Activated T-helper 1 cell treated with anti-CD3 and anti-CD28 coated beads, Interleukin-2, amount 50 U/mL, for 16 hours (primary cell): ENCODE measurements at places on chromosomes 6 and 20.

GRCh38 chr6:157983406-157984119 is 1.9 kb downstream of the SYNJ2 start:
- no peak for DNase-seq

DNA sequence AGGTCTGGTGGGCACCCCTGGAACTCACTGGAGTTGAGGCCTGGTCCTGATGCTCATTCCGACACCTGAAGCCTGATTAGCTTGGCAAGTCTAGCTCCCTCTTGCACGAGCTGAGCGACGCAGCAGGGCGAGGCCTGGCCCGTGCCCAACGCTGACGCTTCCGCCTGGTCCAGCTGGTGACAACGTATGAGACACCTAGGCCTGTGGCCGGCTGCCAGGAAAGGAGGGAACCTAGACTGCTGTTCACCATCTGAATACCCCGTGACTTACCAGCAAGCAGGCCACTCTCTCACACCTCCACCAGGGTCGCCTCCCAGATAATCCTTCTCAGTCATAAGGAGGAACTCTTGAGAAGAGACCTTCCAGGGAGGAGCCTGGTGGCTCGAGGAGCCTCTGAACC is 24.5 kb downstream of the YTHDF1 start:
- DNase-seq: no peak

GRCh38 chr20:49794336-49795134 is 18.1 kb upstream of the SLC9A8 start:
- DNase-seq: no peak

GRCh38 chr6:37478827-37479226 is 20.9 kb downstream of the CCDC167 start:
- DNase-seq: no peak

DNA sequence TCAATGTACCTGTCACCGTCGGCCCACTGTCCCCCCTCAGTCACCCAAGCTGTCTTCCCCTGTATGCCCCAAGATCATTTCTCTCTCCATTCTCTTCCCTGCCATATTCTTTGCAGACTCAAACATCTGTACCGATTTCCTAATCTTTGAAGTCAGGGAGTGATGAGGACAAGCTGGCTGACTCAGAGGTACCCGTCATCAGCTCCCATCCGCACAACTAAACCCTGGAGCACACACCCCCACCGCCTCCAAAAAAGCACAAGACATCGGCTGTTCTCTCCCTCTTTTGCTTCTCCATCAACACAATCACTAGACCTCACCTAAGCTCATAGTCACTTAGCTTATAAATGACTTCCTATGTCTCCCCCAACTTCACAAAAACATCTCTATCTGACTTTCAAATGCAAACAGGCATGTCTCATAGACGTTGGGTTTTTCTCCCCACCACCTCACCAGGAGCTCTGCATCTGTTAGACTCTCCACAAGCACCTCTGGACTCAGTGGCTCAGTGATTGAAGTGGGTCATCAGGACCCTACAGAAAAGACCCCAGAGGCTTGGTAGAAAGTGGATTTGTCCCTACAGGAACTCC is 11.5 kb upstream of the NFATC2 start:
- DNase-seq: no peak

DNA sequence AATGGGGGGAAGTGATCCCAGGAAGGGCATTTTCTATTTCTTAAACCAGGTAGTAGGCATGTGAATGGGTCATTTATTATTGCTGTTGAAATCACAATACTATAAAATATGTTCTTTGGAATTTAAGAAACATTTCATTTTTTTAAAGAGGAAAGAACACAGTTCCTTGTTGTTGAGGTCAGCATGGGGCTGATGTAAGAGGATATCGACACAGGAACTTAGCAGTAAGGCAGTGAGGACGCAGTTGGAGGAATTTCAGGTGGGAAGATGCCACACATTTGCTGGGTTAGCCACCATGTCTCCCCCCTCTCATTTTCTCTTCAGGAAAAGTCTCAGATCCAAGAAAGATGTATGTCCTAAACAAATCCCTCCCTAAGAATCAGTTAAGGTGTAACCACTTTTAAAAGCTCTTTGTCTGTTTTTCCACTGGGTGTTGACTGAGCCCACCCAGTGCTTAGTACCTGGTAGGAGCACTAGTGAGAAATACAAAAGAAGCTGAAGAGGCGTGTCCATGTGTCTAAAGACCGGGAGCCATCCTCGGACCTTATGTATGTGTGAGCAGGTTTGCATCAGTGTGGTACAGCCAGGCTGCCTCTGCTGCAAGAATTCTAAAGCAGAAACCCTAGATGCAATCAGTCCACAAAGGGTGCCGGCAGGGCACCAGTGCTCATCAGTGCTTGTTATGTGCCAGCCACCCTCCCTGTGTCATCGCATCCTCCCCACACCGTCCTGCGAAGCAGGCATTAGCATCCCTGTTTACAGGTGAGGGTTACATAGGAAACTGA is 98.9 kb downstream of the TCP11 start:
- no peak for DNase-seq

DNA sequence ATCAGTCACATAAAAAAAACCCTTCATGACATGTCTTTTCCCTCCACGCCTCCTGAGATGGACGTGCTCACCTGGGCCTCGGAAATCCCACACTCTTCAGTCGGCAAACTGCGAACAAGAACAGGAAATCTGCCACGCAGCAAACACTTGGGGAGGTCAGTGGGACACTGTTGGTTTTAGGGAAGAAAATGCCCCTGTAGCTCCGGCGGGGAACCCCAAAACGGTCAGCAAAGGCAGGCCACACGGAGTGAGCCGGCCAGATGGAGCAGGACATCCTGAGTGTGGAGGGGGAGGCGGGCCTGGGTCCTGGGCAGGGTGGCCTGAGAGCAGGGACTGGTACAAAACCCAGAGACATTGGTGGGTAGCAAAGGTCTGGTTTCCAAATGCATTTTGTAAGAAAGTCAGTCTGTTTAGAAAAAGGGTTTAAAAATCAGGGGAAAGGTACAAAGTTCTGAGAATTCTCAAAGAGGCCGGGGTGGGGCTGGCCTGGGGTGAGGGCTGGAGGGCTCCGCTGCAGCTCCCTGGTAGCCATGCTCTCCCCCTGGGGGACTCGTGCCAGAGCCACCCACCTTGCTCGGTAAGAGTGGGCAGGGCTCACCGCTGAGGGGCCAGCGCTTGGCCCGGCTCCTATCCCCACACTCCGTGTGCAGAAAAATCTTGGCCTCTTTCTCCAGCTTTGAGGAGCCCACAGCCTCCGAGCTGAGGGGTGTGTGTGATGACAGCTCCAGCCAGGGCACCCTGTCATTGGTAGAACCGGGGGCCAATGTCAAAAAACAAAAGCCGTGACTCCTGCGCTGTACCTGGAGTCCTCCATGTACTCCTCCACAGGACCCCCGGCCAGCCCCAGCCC is 5.2 kb downstream of the SLC2A4RG start:
- no peak for DNase-seq

- no peak for DNase-seq
Measured at GRCh38 chr6:104477569-104477968, 382.1 kb downstream of the HACE1 start.

DNA sequence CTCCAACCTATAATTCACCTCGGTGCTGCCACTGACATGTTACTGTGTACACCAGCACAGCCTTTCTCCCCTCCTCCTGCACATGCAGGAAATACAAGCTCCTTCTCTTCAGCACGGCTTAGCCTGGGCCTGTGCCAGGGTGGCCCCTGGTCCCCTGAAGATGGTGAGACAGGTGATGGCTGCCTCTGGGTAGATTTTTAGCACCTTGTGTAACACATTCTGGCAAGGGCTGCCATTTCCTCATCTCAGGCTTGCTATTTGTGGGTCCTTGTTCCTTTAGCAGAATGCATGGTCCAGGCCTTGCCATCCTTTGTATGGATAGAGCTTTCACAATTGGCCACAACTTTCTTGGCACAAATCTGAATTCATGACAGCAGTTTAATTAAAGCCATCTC is 151.3 kb downstream of the CDC5L start:
- DNase-seq: no peak

- no peak for DNase-seq
Measured at GRCh38 chr20:63235399-63235983, at the start of gene BIRC7. Gene BIRC7 (plus strand): TSS chr20:63235905. CDS start chr20:63236097, 192 bp downstream.

GRCh38 chr20:61628901-61629601 is 377.0 kb downstream of the CDH4 start:
- no peak for DNase-seq

- DNase-seq: no peak
Measured at GRCh38 chr20:14374196-14374595, 36.8 kb upstream of the FLRT3 start.

GRCh38 chr6:89975366-89975765 is 81.1 kb downstream of the GJA10 start:
- DNase-seq: no peak

DNA sequence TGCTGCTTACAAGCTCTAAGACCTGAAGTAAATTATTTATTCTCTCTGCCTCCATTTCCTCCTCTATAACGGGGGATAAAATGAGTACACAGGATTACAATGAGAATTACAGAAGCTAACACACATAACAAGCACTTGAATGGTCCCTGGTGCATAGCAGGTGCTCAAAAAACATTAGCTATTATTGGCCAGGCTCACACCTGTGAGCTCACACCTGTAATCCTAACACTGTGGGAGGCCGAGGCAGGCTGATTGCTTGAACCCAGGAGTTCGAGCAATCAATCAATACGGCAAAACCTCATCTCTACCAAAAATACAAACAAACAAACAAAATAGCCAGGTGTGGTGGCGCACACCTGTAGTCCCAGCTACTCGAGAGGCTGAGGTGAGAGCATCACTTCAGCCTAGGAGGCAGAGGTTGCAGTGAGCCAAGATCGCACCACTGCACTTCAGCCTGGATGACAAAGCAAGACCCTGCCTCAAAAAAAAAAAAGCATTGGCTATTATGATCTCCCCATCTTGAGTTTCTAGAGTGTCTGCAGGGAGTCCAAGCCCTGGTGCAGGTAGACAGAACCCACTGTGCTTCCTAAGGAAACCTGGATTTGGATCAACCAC is 68.1 kb downstream of the PREX1 start:
- DNase-seq: no peak

- no peak for DNase-seq
Measured at GRCh38 chr6:42185597-42185996, 9.2 kb downstream of the GUCA1B start.

GRCh38 chr6:120947111-120947510 is 387.2 kb downstream of the TBC1D32 start:
- DNase-seq: no peak

- no peak for DNase-seq
Measured at GRCh38 chr20:2127238-2127637, 25.6 kb downstream of the STK35 start.

DNA sequence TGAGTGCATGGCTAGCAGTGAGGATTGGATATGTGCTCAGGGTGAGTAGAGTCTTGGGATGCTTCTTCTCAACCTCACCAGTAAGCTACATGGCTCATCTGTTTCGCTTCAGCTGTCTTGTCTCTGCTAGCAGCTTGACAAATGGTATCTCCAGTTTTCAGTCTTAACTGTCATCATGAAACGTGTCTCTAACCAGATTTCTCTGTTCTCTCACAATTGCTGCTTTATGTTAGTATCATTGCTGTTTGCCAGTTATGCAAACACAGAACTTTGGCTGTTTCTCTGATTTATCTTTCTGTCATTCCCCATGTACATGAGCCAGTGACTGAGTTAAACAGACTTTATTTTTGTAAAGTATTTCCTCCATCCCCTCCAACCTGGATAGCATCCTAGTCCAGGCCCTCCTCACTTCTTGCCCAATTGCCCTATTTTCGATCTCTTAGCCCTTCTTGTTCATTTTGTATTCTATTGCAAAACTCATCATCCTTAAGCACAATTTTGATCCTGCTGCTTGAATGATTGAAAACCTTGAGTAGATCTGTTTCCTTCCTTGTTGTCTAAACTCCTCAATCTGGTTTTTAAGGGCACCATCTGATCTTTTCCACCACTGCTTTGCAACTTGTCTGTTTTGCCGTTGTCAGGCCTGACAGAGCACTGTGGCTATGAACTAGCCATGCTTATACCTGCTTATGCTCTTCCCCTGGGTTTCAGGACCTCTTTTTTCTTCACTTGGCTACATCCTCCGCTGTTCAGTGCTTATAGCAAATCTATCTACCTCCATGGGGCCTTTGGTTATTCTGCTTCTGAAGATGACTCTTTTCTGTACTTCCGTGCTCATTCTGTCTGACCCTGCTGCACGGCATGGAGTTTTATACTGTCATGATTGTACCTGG is 37.7 kb upstream of the ADIG start:
- DNase-seq: no peak
